RWPE1 (cell line): ENCODE measurements at places on chromosomes 5 and 9.

GRCh38 chr9:123488722-123489321, 132.8 kb downstream of the CRB2 start:
- no peak for DNase-seq

- no peak for DNase-seq
Observed at GRCh38 chr9:114688909-114689610, 7.1 kb upstream of the TEX48 start.

GRCh38 chr5:138833726-138834480, 41.2 kb downstream of the LRRTM2 start:
- no peak for DNase-seq

DNA sequence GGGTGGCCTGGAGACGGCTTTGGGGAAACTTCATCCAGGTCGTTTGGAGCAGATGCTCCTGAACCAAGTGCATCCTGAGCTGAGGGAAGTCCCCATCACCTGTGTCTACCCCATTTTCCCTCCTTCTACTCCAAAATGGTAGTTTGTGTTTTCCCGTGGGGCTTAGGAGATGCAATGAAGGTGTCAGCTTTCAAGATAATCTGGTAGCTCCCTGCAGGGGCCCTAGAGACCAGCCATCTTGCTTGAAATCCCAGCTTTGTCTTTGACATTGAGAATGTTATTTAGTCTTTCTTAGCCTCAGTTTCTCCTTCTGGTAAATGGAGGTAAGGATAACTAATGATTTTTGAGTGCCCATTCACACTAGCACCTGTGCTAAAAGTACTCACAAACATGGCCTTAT, 77.4 kb downstream of the WWC1 start:
- no peak for DNase-seq

GRCh38 chr9:118091226-118091625, 387.0 kb downstream of the TLR4 start:
- DNase-seq, result no peak

DNA sequence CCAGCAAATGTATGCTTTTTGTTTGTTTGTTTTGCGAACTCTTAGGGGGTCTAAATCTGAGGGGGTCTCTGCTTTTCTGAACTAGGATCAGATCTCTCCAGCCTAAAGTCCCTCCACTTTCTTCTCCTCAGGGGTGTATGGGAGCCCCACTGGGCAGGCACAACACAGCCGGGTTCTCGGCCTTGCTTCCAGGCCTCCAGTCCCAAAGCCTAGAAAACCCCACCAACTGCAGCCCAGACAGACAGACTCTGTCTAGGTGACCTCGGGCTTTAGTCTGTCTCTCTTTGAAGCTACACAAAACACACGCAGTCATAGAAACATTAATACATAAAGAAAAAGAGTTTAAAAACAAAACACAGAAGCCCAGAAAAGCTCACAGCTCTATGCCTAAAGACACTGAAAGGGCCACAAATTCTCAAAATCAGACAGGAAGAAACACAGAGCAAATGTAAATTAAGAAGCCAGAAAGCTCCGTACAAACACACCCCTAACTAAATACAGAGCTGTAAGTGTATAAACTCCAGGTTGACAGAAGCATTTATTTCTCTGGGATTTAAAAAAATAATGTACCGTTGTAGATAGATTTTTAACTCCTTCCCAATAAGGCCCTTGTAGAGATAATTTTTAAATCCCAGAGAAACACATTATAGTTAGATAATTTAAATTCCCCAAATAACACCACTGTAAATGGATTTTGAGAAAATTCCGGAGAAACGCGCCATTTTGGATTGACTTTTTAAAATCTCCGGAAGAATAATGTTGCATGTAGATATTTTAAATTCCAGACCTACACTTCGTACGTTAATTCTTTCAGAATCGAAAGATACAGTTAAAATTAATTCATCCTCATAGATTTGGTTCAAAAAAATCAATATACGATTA, 2.0 kb downstream of the PITX1 start:
- DNase-seq, result no peak
